ENCODE measurements at places on chromosomes 11 and 22. TPM values are rescaled to one million over a fixed set of nuclear protein-coding genes. Genes with fewer than 3 reads are reported as not detected.

- H3K27me3 ChIP-seq, result no peaks in the 10 kb centered on the region
- no peaks in the 10 kb centered on the region for H3K4me1 ChIP-seq
- H3K36me3 ChIP-seq, result no peaks in the 10 kb centered on the region
- H3K4me3 ChIP-seq, result no peak overlapping the region
- H3K27ac ChIP-seq, result no peak overlapping the region
- DNase-seq, result no peak
These were observed 71.5 kb upstream of the RAB38 start for GRCh38 chr11:88246696-88247095.

DNA sequence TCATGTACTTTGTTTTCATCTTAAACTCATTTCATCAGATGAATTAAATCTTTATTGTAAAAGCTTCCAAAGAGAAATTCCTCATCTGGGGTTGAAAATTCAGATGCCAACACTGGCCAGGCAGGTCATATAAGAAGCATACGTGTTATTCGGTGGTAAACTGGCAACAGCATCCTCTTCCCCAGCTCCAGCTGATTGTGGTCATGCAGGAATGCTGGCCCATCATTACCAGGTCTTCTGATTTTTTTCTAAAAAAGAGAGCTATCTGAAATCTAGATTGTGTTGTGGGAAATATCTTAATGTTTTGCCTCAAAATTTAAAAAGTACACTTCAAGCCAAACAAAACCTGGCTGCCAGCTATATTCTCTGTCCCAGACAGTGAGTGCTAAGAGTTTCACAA, 53.6 kb downstream of the ARFGAP2 start:
- H3K36me3 ChIP-seq, result no peaks in the 10 kb centered on the region
- no peak for DNase-seq
- H3K27me3 ChIP-seq, result no peaks in the 10 kb centered on the region
- no peak overlapping the region for H3K4me3 ChIP-seq

The OOSP1 gene
- total RNA-seq, result not detected

DNA sequence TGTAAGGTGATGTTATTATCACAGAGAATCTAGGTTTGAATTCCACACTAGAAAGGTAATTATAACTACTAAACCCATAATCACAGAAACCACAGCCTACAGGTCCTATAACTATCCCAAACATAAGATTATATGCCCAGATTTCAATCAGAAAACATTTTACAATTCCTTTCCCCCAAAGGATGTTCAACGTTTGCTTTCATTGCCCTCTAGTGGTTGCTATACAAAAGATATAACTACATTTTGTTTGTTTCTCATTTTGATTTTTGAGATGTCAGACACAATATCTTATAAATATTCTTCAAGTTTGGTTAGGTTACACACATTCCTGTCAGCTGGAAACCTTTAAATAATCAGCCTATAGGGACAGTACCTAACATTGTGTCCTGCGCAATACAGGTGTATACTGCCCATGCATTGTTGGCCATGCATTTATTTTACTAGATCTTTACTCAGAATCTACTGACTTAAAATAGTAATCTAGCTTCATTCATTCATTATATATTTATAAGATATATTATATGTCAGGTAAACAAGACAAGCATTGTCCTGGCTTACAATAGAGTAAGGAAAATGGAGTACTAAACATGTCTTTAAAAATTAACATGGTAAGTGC, 530.5 kb upstream of the CCDC90B start:
- no peak overlapping the region for H3K27ac ChIP-seq
- no peak overlapping the region for H3K4me3 ChIP-seq
- no peaks in the 10 kb centered on the region for H3K4me1 ChIP-seq
- H3K36me3 ChIP-seq, result no peaks in the 10 kb centered on the region
